ENCODE measurements at places on chromosomes 1 and 21.
A peak's percentile ranks its signal among the peaks of the same experiment; 100 is the strongest.

DNA sequence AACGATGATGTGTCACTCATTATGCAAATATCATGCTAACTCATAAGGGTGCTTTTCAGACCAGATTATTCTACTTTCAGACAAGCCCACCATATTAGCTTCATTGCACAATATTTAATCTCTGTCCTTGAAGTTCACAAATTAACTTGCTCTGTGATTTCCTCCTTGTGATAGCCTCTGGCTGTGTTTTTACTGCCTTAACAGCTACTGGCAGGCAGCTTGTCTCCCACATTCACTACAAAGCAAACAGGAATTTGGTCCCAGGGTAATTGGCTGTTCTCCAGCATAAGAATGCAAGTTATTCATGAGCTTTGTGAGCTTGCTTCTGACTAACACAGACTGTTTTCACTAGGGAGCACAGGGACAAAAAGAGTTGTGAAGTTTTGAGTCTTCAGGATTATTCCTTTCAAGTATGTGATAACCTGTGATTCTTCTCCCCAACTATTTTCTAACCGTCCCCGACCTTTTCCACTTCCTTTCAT lies 87.9 kb upstream of the HMCN1 start:
- peak; percentile 81 for DNase-seq

DNA sequence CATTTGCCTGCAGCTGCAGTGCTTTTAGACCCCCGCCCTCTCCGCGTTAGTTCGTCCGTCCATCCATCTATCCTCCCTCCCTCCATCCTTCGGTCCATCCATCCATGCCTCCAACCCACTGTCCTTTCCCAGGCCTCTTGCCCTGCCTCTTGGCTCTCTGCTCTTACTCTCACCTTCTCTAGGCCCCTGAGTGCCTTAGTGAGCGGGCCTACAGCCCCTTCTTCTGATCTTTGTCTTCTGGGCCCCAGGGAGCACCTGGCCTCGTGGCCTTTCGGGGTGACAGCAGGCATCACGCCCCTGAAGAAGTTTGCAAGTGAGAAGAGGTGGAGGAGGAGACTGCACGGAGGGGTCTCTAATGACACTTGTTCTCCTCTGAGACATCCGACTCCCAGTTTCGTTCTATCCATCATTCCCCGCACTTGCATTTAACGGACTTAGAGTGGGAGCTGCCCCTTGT lies 842 bp downstream of the ATXN7L2 start:
- DNase-seq, result no peak

- DNase-seq, result no peak
Observed at GRCh38 chr1:202085682-202086373, 36.9 kb upstream of the GPR37L1 start.

GRCh38 chr1:43446388-43446740 lies 7.4 kb downstream of the HYI start:
- DNase-seq, result no peak

- DNase-seq, result no peak
Observed at GRCh38 chr1:208682664-208683013, 438.5 kb upstream of the PLXNA2 start.
